CD14-positive monocyte (primary cell): ENCODE measurements at places on chromosomes 3 and 15.
A peak's percentile ranks its signal among the peaks of the same experiment; 100 is the strongest.

GRCh38 chr15:83378921-83379578, 68.1 kb upstream of the SH3GL3 start:
- no peak for DNase-seq

DNA sequence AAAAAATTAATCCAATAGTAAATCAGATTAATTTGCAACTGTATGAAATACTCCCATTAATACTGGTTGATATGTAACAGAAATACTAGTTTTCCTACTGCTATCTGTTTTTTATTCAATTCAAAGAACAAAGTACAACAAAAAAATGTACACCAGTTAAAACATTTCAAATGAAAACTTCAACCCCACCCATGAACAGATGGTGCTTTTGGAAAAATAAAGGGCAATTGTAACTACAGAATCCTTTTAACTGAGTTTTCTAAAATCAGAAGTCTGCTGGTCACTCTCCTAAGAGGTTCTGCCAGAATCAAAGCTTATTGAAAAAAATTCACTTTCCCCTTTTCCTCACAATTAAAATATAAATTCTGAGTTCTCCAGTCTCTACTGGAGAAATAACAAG, 34.3 kb downstream of the DENND6A start:
- no peak for DNase-seq

DNA sequence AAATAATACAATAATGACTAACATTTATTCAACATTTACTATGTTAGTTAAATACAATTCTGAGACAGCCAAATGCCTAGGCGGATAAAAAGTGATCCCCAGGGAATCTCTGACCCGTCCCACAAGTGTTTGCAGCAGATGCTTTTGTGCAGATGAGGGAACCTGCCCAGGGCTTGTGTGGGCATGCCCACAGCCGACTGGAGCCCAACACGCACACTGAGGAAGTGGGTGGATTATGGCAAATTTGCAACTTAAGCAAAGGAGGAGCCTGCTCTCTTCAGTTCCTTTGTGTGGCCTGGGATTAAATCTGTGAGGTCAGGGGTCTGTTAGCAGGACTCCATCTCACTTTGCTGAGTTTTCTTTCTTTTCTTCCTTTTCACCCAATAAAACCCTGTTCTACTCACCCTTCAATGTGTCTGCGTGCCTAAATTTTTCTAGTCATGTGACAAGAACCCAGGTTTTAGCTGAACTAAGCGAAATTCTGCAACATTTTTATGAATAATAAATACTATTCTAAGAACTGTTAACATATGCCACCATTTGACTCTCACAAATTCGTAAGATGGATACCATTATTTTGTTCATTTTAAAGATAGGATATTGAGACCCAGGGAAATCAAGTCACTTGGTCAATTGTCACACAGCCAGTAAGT, 13.9 kb upstream of the RTP1 start:
- DNase-seq: no peak

DNA sequence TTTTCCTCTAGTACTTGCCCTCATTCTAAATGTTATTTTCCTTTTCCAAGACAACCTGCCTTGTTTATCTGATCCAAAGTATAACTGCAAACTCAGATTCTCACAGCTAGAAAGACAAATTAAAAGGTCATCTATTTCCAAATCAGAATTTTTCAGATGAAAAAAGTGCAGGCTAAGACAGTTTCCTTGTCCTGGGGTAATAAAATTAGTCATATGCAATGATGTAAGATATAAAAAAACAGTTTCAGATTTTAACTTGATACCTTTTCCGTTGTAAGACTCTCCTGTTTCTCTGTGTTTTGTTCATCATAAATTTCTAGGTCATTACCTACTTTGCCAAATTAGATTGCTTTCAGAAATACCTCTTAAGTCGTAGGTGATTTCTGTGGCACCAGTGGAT, 238.4 kb upstream of the PEX5L start:
- no peak for DNase-seq

- DNase-seq: no peak
Measured at GRCh38 chr15:92098869-92099268, 245.4 kb downstream of the SLCO3A1 start.

DNA sequence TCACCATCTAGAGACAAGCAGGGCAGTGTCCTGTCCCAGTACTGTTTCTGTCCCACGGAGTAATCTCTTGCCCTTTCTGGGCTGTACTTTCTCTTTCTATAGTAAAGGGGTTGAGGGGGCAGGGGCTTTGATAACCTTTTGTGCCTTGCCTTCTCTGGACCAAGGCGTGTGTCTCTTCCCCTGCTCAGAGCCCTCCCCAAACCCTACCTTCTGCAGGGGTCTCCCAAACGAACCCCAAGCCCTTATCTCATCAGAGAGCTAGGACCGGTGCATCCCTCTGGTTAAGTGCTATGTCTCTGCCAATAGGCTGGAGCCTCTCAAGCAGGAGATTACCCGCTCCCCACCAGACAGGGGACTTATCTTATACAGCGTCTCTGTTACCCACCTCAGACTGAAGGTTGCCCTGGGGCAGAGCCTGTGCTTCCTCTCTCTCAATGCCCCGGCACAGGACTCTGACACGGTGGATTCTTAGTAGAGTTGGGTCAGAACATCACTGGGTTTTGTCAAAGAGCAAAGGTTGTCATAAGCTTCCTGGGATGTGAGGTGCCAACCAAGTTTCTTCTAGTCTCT, 2.9 kb downstream of the PLEKHO2 start:
- DNase-seq: no peak

- no peak for DNase-seq
Measured at GRCh38 chr15:79674124-79674465, 222.7 kb downstream of the MTHFS start.

GRCh38 chr3:156140001-156140595, 19.7 kb downstream of the KCNAB1 start:
- DNase-seq: no peak

GRCh38 chr3:171379961-171380483, 80.2 kb downstream of the TNIK start:
- no peak for DNase-seq

DNA sequence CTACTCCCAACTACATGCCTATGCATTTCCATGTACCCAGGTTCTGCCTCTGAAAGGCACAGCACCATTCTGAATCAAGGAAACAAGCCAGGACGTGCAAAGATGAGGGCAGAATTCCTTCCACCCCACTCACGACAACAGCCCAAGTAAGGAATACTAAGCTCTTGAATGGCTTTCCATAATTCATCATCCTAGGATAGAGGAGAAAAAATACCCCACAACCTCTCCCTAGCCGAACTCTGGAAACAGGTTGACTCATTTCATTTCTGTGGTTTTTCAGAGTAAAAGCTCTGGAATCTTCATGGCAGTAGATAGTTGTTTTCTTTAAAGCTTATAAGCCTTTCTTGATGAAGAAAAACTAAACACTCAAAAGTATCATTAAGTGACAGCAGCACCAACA, 77.8 kb downstream of the PDZRN3 start:
- no peak for DNase-seq

- DNase-seq: no peak
Measured at GRCh38 chr3:28287046-28287445, 45.6 kb downstream of the CMC1 start.

- no peak for DNase-seq
Measured at GRCh38 chr3:23885210-23885609, 31.6 kb downstream of the NKIRAS1 start.

DNA sequence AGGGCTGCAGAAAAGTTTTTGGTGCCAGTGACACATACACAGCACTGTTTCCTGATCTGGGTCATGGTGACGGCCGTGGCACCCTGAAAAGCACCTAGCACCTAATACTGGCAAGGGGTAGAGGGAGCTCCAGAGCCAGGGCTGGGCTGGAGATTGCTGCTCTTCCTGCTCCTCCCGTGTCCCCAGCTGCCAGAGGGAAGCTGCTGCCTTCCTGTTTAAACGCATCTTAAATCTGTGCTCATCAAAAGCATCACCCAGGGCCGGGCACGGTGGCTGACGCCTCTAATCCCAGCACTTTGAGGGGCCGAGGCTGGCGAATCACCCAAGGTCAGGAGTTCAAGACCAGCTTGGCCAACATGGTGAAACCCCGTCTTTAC, 156.7 kb upstream of the MEF2A start:
- peak; percentile 73 for DNase-seq

- DNase-seq: no peak
Measured at GRCh38 chr3:109339197-109339596, 1.9 kb upstream of the DPPA4 start.

DNA sequence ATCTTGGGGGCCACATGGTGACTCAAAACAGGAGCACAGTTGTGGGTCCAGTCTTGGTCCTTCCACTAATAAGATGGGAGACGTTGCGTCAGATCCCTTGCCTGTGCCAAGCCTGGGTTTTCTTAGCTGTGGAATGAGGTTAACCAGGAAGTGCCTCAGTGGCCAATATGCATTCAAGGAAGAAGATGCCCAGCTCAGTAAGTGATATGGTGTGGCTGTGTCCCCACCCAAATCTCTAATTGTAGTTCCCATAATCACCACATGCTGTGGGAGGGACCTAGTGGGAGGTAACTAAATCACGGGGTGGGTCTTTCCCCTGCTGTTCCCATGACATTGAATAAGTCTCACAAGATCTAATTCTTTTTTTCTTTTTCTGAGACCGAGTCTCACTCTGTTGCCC, 6.4 kb downstream of the ALG1L2 start:
- DNase-seq: no peak

DNA sequence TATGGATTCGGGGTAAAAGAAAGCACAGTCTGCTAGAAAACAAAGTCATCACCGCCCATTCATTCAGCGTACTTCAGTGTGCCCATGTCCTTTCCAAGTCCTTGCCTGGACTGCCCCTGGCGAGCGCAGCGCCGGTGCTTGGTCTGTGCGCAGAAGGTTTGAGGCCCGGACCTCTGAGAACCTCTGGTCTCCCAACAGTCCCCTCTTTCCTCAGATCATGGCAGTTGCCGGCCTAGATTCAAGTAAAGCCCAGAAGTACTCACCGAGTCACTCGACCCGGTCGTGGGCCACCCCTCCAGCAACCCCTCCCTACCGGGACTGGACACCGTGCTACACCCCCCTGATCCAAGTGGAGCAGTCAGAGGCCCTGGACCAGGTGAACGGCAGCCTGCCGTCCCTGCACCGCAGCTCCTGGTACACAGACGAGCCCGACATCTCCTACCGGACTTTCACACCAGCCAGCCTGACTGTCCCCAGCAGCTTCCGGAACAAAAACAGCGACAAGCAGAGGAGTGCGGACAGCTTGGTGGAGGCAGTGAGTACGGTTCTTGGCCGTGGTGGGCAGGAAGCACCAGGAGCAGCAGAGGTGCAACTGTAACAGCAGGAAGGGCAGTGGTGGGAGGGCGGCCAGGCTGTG, 36.3 kb downstream of the CHDH start:
- no peak for DNase-seq

GRCh38 chr3:119288669-119289403, 5.3 kb upstream of the ARHGAP31 start:
- DNase-seq: no peak

DNA sequence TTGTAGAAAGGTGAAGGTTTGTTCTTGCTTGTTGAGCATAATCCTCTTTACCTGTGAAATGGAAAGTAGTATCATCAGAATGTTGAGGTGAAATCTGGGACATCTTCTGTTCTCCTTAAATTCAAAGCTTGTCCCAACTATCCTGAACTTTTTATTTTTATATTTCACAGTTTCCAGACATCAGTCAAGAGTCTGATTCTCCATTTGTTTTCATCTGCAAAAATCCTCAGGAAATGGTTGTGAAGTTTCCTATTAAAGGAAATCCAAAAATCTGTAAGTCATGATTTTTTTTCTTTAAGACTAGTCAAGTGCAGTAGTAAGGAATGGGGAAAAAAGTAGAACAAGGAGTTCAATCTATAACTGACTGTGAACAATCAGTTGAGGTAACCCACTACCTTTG, 15.5 kb upstream of the ZNF609 start:
- no peak for DNase-seq

- no peak for DNase-seq
Measured at GRCh38 chr15:83436513-83437158, 10.5 kb upstream of the SH3GL3 start.

DNA sequence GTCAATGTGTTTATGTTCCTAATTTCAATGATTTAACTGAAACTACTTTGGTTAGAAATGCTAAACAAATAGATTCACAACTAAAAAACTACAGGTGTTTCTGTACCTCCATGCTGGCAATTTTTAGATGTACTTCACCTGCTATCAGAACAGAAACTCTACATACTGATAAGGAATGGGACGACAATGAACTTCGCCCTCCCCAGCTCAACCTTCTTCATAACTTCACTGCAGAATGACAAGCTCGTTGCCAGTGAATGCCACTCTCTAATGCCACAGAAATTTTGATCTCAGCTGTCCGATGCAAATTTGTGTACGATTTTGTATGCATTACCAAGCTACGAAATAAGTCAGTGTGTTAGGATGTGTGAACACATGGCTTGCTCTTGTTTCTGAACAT, 133.4 kb downstream of the FOXP1 start:
- no peak for DNase-seq

DNA sequence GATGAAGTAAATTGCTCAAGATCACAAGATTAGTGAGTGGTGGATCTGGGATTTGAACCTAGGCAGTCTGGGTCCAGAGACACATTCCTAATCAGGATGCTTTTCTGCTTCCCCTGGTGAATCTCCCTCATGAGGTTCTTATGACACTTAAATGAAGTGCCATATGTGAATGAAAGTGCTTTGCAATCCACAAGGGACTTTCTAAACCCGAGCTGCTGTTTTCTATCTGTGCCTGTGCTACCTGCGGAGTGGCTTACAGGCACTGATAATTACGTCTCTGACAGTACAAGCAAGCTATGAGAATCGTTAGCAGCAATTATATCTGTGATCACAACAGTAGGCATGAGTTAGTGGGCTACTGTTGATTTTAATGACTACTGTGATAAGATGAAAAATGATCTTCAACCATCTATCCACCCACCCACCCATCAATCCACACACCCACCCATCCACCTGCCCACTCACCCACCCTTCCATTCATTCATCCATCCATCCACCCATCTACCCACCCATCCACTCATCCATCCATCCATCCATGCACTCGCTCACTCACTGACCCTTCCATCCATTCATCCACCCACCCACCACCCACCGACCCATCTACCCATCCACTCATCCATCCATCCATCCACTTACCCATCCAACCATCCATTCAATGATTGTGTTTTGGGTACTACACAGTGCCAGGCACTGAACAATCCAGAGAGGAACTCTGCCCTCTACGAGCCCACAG, 51.8 kb downstream of the ATP2B2 start:
- DNase-seq: no peak

DNA sequence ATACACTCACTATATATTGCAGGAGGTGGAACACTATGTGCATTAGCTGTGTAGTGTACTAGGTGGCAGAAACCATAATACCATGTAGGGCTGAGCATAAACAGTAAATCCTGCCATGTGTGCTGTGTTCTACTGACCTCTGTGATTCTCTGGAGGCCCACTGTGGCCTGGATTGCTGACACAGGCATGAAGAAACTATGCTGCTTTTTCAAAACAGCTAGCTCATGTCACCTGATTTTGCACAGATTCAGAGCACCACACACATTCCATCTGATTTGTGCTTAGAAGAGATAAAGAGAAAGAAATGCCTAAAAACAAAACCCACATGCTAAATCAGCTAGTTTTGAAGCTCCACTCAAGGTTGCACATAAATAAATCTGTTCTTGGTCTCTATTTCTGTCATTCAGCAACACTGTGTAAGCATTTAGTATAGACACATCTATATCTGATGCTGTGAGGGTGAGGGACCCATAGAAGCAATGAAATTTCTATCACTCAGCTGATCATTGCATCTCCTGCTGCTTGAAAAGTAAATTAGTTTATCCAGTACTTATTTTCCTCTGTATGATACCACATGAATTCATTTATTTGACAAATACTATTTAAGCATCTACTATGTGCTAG, 1007.7 kb upstream of the SEMA6D start:
- no peak for DNase-seq
